ENCODE measurements at places on chromosomes 3 and 15.

- peak; percentile 3 for DNase-seq
Measured at GRCh38 chr3:23698652-23699313, 107.0 kb upstream of the UBE2E1 start.

- peak; percentile 68 for DNase-seq
Measured at GRCh38 chr3:46378426-46378942, 7.7 kb downstream of the CCR5 start.

DNA sequence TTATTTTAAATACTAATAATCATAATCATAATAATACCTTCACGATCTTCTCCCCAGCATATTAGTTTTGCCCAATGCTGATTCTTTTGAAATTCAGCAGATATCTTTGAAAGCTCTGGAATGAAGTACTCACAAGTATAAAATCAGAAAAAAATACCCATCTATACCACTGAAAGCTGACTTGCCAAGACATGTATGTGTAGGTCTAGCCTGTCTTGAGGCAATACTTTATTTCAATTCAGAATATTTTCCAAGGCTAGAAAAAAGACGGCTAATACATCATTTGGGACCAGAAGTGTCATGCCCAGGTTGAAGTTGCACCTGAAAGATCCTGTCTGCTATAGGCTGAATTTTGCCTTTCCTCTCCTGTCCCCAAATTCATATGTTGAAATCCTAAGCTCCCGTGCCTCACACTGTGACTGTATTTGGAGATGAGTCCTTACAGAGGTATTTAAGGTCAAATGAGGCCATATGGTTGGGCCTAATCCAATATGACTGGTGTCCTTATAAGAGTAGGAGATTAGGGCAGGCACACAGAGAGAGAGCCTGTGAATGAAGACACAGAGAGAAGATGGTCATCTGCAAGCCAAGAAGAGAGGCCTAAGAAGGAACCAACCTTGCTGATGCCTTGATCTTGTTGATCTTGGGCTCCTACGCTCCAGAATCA lies 255.9 kb upstream of the CMC1 start:
- DNase-seq: no peak

- no peak for DNase-seq
Measured at GRCh38 chr15:86870846-86871245, 791.2 kb downstream of the AGBL1 start.

- peak; percentile 43 for DNase-seq
Measured at GRCh38 chr3:159766563-159767185, 222.0 kb upstream of the IL12A start.

DNA sequence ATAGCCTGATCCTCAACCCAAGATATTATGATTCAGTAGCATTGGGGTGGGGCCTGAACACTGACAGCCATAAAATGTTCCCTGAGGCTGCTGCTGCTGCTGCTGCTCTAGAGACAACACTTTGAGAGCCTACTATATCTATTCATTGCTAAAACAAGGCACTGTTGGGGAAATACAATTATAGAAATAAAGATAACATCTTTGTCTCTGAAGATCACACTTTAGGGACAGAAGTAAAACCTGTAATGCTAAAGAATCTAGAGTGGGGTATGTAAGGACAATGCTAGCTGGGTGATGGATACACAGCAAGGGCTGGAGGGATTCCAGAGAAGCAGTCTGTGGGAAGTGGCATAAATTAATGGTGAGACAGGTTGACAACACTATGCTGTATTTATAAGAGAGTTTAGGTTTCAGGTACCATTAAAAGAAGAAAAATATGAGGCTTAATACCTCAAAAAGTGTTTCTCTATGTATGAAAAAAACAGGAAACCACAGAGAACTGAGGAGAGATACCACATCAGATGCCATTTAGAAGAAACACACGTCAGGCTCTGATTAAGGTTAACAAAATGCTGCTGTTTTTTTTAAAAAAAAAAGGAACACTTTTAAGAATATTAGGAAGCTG lies 115.9 kb downstream of the CBLB start:
- no peak for DNase-seq

DNA sequence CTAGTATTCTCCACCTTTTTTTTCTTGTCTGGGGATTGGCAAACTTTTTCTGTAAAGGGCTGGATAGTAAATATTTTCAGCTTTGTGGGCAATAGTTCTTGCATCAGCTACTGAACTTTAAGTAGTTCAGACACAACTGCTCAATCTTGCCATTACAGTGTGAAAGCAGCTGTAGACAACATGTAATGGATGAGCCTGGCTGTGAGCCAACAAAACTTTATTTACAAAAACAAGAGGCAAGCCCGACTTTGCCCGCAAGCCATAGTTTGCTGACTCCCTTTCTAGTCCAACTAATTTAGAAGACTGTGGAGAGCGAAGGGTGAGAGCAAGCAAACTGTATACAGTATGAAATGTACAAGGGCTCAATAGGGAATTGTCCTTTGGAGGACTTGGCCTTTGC lies 6.2 kb downstream of the FRMD4B start:
- no peak for DNase-seq

DNA sequence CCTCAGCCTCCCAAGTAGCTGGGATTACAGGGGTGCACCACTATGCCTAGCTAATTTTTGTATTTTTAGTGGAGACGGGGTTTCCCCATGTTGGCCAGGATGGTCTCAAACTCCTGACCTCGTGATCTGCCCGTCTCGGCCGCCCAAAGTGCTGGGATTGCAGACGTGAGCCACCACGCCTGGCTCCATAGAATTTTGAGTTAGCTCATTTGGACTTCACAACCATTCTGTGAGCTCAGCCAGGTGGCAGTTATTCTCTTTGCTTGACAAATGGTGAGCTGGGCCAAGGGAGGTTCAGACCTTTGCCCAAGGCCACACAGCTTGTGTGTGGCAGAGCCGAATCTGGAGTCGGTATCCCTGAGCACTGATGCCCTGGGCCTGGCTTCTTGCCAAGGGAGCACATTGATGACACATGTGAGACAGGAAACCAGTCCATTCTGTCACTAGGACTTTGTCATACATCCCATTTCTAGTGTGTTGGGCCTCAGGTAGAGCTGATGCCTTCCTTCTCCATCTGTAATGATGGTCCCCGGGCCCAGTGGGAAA lies 17.6 kb downstream of the PODXL2 start:
- no peak for DNase-seq

DNA sequence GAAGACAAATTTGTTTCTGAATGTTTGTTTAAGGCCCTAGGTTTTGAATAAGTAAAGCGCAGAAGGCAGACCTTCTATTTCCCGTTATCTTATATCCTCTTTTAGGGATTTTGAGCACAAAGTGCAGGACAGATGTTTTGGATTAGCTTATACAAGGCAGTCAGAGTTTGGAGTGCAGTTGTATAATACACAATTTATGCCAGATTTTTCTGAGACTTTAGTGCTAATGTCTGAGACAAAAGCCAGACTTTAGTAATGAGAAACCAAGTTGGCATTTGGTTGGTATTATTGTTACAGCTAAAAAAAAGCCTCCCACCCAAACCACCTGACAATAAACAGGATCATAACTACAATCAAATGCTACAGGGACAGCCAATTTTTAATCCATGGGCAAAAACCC lies 309.9 kb upstream of the SATB1 start:
- DNase-seq: no peak

DNA sequence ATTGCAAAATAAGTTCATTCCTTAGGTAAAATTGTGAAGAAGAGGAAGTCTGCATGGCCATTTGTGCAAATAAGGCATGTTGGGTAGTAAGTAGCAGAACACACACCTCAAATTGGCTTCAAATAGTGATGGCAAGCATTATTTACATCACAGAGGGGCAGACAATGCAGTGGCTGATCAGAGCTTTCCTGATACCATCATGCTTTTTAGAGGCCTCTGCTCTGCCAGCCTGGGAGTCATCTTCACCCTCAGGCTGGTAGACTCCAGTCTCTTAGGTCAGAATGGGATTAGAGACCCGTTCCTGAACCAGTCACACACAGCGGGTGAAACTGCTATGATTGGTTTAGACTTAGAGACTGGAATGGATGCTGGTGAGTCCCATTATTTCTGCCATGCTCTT lies 396.0 kb upstream of the MCTP2 start:
- DNase-seq: no peak

DNA sequence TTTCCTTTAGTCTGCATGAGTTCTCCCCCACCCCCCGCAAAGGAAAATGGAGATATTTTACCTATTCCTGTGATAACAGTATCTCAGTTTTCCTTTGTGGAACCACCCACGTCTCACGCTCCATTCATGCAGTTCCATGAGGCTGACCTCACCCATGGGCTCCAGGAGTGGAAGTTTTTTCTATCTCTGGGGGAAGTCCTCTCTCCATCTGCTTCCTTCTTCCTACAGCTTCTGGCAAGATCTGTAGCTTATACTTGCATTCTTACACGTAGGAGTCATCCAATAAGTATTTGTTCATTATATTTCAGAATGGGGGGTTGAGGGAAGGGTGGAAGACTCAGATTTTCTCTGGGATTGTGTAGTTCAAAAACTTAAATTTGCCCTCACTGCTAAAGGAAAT lies 5.8 kb upstream of the GLCE start:
- no peak for DNase-seq

DNA sequence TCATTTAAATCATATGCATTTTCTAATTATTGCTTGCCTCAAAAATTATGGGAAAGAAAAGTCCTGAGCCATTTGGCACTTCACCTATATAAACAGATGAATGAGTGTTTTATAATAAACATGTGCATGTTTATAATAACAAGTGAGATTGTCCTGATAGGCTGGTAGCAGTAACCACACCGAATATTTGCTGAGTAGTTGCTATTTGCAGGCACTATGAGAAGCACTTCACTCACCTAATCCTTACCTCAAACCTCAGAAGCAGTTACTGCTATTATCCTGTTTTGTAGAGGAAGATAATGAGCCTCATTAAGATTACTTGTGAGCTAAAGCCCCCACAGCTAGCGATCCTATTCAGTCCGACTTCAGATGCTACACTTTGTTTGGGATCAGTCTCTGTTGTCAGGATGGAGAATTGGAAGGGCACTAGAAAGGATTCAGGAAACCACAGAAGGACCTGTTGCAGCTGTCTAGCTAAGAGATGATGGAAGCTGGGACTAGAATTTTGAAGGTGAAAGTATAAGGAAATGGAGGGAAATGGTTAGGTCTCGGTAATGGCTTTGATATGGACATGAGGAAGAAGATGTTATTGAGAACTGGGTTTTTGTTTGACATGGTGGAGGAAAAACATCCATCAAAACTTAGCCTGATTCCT lies 28.4 kb upstream of the MAGI1 start:
- no peak for DNase-seq

- no peak for DNase-seq
Measured at GRCh38 chr3:195405651-195406050, 37.2 kb downstream of the ACAP2 start.

- no peak for DNase-seq
Measured at GRCh38 chr3:51891242-51892039, 11.7 kb downstream of the IQCF1 start.

- DNase-seq: peak; percentile 50
Measured at GRCh38 chr15:85380812-85381642, 624 bp downstream of the AKAP13 start.

DNA sequence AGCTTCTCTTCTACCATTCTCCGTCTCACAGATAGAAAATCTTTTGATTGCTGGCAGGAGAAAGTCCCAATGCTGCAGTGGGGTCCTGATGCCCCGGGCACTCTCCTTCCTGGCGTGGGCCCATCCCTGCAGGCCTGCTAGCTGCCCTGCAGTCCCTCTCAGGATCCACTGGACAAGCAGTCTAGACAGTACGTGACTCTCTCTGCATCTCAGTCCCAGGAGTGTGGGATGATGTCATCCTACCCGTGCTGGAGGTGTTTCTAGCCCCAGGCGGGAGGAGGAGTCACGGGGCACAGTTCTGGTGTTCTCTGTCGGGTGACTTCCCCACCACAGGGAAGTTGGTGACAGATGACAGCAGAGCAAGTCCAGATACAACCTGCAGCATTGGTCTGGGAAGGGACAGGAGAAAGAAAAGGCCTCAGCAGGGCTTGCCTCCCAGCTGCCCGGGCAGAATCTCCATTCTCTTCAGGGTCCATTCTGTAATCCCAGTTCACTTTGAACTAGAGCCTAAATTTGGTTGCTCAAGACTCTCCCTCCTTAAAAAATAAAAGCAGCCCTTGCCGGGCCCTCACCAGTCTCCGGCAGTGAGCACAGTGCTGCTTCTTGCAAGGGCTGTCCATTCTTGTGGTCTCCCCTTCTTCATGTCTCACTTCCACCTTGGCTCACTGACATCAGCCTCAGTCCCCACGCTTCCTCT lies 30.6 kb downstream of the SLC28A1 start:
- peak; percentile 74 for DNase-seq
